ENCODE measurements at places on chromosomes 2 and 18. TPM values are rescaled to one million over a fixed set of nuclear protein-coding genes. Genes with fewer than 3 reads are reported as not detected.

GRCh38 chr2:70948337-70949003 is 12.8 kb downstream of the ATP6V1B1 start:
- peak; percentile 86 for DNase-seq
- peaks cover 21% of the 10 kb centered on the region for H3K4me1 ChIP-seq
- no peaks in the 10 kb centered on the region for H3K36me3 ChIP-seq
- H3K4me3 ChIP-seq = peak overlapping the region; percentile 87
- H3K27me3 ChIP-seq = peaks cover 38% of the 10 kb centered on the region
- no peak overlapping the region for H3K27ac ChIP-seq

FSHR gene
- not detected for total RNA-seq

DNA sequence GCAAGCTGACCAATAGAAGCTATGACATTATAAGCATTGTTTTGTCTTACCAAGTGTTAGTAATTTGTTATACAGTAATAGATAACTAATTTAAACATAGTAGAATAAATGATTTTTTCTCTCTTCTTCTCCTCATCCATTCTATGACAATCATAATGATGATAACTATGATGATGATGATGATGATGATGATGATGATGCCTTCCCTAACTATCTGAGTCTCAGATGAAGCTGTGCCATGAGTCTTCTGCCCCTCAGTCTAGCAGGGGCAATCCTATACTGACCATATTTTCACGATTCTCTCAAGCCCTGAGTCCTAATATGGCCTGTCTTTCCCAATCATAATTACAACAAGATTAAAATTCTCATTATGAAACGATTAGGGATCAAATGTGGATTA is 1369.0 kb downstream of the LRP1B start:
- no peak for DNase-seq
- H3K4me3 ChIP-seq = no peak overlapping the region
- no peak overlapping the region for H3K27ac ChIP-seq

DNA sequence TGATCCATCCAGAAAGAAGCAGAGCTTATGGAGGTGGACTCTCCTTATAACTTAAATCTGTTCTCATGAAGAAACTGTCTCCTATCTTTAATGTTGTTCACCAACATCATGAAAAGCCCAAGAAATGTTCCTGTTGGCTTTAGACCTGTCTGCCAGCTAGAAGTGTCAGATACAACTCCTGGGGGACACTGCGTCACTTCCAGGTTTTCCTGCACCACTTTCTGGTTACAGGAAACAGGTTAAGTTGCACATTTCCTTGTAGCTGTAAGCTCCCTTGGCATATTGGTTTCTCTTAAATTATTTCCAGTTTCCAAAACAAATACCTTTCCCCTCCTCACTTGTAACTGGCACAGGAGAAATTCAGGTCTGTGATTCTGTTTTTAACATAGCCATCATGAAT is 2.9 kb downstream of the CEP68 start:
- no peak for DNase-seq
- no peak overlapping the region for H3K4me3 ChIP-seq
- no peak overlapping the region for H3K27ac ChIP-seq
- no peaks in the 10 kb centered on the region for H3K27me3 ChIP-seq
- H3K4me1 ChIP-seq = peaks cover 49% of the 10 kb centered on the region

GRCh38 chr18:56632070-56633022 is 6.0 kb downstream of the TXNL1 start:
- H3K27me3 ChIP-seq = no peaks in the 10 kb centered on the region
- H3K27ac ChIP-seq = no peak overlapping the region
- H3K4me3 ChIP-seq = no peak overlapping the region
- peaks cover 4% of the 10 kb centered on the region for H3K36me3 ChIP-seq
- DNase-seq = no peak

GRCh38 chr2:180184506-180184905 is 177.4 kb upstream of the CWC22 start:
- H3K4me3 ChIP-seq = no peak overlapping the region
- no peaks in the 10 kb centered on the region for H3K36me3 ChIP-seq

DNA sequence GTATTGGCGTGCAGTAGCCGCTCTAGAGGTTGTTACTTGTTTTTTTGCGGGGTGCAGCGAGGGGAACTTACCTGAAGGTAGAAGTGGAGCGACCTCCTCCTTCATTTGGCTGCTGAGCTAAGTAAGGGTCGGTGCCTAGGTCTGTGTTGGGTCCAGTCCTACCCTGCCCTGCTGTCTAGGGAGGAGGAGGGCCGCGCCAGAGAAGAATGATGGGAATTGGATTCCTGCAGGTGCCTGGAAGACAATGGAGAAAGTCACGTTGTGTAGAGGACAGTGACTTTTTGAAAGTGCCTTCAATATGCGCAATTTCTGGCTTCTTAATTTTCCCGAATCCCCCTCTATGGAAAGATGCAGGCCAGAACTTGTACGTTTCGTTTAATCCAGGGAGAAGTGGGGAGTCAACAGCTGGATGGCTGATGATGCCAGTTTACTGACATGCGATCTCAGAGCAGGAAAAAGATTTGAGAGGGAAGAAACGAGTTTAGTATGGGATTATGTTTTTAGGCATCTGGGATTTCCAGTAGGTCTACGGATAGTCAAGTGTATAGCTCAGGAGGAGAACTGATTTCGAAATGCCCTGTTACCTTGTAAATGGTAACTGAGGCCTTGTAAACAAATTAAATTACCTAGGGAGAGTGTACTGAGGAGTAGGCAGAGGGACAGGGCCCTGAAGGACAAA is 653 bp downstream of the MRPS9 start:
- H3K36me3 ChIP-seq = peaks cover 3% of the 10 kb centered on the region
- peak overlapping the region; percentile 96 for H3K27ac ChIP-seq
- no peaks in the 10 kb centered on the region for H3K27me3 ChIP-seq
- H3K4me3 ChIP-seq = peak overlapping the region; percentile 94
- no peak for DNase-seq

ITPRIPL1 gene
- total RNA-seq = 28.0 TPM

LIPG gene
- 0.12 TPM for total RNA-seq

- H3K27ac ChIP-seq = no peak overlapping the region
- H3K27me3 ChIP-seq = no peaks in the 10 kb centered on the region
- H3K4me3 ChIP-seq = no peak overlapping the region
- H3K36me3 ChIP-seq = no peaks in the 10 kb centered on the region
Measured at GRCh38 chr2:48914477-48915089, 159.1 kb upstream of the LHCGR start.
